ENCODE measurements at places on chromosomes 5 and 9.

GRCh38 chr5:173718469-173718868 is 102.0 kb upstream of the BOD1 start:
- DNase-seq = no peak

- no peak for DNase-seq
Observed at GRCh38 chr9:88435336-88435735, 47.1 kb downstream of the SPIN1 start.

DNA sequence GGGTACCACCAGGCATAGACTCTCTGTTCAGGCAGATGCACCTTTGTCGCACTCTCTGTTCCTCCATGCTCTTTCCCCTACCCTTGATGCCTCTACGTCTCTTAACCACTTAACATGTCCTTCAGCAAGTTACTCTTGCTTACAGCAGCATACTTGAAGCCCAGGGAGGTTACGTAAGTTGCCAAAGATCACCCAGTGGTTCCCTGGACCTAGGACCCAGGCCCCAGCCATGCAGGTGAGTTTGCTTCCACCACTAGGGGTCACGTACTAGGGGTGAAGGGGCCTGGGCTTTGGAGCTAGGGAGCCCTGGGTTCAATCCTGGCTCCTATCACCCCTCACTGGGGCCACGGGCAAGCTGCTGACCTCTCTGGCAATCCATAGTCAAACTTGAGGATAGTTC is 8.9 kb downstream of the AKNA start:
- no peak for DNase-seq

DNA sequence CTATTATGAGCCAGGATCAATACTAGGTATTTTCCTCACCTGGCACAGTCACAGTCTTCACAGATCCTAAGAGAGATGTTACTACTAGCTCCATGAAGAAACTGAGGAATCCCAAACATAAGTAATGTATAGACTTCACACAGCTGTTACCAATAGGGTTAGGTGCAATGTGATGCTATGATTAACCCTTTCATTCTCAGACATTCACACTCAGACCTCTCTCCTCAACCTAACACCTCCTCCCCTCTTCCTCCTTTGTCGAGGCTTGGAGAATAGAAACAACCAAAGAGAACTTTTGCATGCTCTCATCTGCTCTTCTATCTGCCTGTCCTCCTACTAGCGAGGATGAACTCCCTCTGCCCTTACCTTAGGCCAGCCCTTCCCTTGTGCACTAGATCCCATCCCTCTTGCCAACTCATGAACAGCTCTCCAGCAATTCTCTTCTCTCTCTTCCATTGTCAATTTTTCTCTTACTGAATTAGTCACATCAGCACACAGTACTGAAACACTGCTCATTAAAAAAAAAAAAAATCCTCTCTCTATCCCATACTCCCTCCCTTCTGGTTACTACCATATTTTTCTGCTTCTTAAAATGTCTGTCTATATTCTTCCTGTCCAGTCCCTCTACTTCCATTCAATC is 47.7 kb downstream of the MAPKAP1 start:
- DNase-seq = no peak

- no peak for DNase-seq
Observed at GRCh38 chr5:54794135-54794975, 191.0 kb downstream of the ESM1 start.

DNA sequence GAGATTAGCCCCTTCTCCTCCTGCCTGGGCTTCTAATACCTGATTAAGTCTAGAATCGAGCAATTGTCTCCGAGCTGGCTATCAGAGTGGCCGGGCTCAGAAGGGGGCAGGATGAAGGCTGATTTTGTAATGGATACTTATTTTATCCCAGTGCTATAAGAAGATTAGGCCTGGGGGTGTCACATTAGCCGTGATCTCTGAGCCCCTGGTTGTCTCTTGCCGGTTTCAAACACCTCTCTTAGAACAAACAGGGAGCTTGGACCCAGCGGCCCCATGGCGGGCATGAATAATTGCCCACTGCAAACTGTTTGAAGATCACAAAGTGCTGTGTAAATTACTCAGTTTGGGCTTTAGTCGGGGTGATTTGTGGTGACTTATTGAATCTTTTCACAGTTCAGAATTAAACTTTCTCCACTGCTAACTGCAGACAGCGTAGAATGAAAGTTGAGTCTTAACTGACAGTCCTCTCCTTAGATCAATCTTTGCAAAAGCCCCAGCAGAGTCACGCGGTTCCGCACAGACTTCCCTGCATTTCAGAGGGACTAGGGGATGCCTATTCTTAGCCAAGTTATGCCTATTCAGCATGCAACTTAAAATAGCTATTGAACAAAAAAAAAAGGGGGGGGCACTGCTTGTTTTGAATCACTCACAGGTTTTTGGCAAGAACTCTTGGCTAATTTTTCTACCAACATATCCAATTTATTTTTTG is 200.6 kb upstream of the IRX1 start:
- no peak for DNase-seq

- DNase-seq = no peak
Observed at GRCh38 chr5:149658299-149658698, 71.8 kb upstream of the PPARGC1B start.

DNA sequence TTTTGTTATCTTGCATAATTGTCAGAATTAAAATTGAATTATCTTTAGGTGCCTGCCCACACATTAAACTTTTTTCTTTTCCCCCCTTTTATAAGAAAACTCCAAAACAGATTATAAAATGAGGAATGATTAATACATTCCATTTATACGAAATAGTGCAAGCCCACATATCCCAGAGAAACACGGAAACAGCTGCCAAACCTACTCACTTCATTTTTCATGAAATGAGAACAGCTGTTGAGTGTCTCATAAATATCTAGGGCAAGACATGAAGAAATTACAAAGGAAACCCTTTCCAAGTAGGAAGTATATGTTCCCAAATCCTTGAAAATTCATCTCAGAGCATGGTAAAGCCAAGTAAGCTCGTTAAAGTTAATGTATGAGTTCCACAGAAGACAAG is 459.4 kb upstream of the NMUR2 start:
- no peak for DNase-seq

DNA sequence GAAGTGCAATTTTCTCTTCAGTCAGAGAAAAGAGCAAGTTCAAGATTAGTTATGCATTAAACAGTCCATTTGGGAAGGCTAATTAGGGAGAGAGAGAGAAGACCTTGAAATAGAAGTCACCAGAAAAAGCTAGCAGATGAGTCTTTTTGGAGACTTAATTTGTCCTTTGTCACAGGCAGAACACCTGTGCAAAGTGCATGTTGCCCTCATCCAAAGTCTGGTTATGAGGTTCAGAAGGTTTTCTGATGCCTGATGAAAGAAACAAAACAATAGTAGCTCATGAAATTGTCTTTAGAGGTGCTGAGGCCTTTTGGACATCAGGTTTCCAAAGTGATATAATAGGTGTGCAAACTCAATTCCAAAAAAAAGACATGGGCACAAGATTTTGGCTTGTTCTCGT is 199.3 kb downstream of the MAN2A1 start:
- no peak for DNase-seq

- DNase-seq = peak; percentile 11
Observed at GRCh38 chr9:33778700-33779351, 16.5 kb upstream of the PRSS3 start.

- no peak for DNase-seq
Observed at GRCh38 chr9:70595211-70595610, 180.8 kb upstream of the KLF9 start.

DNA sequence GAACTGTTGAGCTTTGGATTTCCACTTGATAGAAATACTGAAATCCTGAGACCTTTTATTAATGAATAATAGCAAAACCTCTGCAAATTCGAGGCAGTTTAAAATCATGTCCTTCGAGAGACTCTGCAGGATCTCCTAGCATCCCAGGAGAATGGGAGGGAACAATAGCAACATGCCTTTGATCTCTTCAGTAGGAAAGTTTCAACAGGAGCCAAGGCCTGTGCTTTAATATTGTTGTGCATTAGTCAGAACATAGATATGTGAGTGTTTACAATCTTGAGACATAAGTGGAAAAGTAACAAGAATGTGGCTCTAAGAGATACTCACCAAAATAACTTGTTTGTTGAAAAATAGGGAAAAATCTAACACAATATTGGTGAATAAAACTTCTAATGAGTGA is 83.3 kb upstream of the LHFPL2 start:
- DNase-seq = no peak

DNA sequence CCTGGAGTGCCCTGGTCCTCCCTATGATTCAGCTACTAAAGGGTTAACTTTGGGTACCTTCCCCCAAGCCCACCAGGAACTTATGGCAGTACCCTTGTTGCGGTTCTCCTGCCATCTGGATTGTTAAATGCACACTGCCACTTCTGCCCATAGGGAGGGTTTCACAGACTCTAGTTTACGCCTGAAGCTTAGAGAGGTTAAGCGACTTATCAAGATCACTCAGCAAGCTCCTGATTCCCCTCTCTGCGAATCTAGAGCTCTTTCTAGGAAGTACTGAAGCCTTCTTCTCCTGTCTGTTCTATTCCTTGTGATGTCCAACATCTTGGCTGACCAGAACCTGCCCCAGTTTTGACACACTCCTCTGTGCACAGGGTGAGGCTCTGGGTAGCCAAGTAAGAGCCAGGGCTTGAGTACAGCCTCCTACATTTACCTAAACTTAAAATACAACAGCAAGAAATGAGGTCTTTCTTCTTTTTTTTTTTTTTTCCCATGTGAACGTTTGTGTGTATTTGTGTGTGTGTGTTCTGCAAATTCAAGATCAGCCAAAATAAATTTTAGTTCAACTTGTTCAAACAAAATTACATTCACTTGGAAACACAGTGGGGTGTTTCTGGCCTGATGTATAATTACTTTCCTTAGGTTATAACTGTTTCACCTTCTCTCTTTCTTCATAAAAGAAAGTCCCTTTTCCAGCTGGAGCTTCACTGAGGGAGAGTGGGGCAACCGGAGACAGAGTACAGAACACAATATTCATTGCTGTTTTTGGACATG is 28.7 kb upstream of the KLF4 start:
- no peak for DNase-seq

- DNase-seq = no peak
Observed at GRCh38 chr5:108753877-108754276, 6.2 kb downstream of the FER start.

DNA sequence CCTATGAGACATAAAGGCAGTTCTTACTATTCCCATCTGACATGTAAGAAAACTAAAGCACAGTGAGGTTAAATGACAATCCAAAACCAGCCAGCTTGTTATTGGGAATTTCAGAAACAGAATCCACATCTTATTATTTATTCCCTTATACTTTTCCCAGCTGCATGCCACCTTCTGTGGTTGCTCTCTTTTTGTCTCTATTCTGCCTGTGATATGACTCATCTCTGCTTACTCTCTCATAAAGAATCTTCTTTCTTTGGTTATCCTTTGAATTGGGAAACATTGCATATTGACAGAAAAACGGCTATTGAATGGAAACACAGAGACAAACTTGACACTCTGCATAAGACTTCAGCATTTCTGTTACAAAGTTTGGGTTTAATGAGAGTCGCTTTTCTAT is 183.2 kb downstream of the TLR4 start:
- no peak for DNase-seq

DNA sequence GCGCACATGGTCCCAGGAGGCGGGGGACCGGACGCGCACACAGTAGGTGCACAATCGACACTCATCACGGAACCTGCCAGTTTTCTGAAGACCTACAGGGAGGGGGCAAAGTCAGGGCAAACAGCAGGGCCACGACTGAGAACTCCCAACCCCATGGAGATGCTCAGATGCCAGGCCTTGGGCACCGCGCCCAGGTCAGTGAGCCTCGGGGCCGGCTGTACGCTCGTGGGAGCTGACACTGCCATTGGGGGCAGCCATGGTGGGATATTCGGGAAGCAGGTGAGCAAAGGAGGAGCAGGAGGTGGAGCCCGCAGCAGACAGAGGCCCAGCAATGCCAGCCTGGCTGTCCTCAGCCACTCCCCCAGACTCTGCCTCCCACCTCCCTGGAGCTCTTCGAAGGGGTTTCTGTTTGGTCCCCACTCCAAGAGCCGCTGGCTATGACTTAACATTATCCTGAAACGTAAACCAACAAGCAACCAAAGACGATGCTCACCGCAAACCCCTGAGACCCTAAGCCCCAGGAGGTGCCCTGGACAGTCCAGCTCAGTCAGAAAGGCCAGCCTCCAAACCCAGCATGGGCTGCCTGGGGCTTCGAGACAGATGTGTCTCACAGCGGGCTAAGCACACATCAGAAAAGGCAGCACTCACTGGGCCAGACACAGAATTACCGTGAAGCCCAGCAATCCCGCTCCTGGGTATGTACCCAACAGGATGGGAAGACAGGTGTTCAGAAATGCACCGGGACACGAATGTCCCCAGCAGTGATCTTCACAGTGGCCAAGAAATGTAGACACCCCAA is 78.4 kb downstream of the VAV2 start:
- no peak for DNase-seq

- no peak for DNase-seq
Observed at GRCh38 chr9:91159664-91160121, 202.0 kb downstream of the AUH start.

DNA sequence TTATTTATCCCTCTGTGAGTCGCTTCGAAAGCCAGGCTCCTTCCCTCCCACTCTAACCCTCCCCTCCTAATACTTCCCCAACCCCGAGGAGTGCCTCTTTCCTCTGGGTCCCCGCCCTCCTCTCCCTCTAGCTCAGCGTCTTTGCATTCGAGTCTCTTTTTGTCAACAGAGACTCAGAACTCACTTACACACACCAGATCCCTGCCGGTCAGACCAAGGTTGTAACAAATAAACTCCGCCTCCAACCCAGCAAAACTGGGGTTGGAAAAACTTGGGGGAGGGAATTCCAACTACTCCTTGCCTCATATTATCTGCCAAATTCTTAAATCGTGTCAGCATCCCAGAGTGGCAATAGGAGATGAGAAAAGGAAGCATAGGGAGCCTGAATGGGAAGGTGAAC is at the start of gene HTR1A:
HTR1A (minus strand) TSS at position 167 of the 400 bp plus-strand sequence. CDS start 726 bp downstream, outside the sequence.
- no peak for DNase-seq
